ENCODE measurements at places on chromosomes 4 and X.

GRCh38 chr4:163200727-163201349 lies 34.1 kb upstream of the NAF1 start:
- DNase-seq: no peak

- DNase-seq: peak; percentile 64
Measured at GRCh38 chrX:53088136-53088974, 5.6 kb upstream of the KANTR start.

GRCh38 chr4:15002659-15003400 lies 549 bp downstream of the CPEB2 start:
- peak; percentile 62 for DNase-seq

DNA sequence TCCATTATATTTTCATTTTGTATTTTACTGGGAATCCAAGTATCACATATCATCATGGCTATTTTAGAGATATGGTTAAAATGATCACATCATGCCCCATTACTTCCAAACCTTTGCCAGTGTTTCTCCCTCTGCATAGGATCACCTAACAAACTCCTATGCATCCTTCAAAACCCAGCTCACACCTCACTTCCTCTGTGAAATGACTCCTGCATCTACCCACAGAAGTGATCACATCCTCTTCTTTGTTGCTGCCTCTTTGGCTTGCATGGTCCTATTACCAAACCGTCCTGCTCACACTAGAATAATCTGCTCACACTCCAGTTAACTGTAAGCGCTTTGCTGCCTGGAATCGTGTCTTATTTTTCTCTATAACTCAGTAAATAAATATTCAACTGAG lies 74.7 kb upstream of the C4orf50 start:
- no peak for DNase-seq

DNA sequence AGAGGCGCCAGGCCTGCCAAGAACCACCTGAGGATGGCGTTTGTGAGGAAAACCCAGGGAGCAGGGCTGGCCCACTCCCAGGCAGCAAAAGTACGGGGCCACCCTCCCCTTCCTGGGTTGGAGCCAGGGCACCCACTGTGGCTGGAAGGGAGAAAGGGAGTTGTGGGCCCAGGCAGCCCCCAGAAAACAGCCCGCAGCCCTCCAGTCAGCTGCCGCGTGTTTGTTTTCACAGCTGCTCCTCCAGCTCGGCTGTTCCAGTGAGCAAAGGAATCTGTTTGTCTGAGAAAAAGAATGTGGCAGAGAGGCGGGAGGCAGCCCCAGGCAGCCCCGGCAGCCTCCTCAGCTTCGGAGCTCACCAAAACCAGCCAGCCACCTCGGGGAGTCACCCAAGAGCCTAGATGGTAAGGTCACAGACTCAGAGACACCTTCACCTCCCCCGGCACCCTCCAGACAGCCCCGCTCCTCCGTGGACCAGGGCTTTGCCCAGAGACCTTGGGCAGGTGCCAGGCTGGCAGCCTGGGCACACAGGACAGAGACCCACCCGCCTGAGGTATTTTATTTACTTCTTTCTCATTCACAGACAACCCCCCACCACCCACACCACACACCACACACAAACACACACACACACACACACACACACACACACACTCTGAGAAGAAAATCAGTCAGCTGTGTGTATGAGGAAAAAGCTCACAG lies 338.1 kb downstream of the BCOR start:
- no peak for DNase-seq

GRCh38 chrX:71017396-71017939 lies 50.7 kb downstream of the SNX12 start:
- no peak for DNase-seq

GRCh38 chrX:38661561-38661960 lies 100.2 kb downstream of the TSPAN7 start:
- no peak for DNase-seq

DNA sequence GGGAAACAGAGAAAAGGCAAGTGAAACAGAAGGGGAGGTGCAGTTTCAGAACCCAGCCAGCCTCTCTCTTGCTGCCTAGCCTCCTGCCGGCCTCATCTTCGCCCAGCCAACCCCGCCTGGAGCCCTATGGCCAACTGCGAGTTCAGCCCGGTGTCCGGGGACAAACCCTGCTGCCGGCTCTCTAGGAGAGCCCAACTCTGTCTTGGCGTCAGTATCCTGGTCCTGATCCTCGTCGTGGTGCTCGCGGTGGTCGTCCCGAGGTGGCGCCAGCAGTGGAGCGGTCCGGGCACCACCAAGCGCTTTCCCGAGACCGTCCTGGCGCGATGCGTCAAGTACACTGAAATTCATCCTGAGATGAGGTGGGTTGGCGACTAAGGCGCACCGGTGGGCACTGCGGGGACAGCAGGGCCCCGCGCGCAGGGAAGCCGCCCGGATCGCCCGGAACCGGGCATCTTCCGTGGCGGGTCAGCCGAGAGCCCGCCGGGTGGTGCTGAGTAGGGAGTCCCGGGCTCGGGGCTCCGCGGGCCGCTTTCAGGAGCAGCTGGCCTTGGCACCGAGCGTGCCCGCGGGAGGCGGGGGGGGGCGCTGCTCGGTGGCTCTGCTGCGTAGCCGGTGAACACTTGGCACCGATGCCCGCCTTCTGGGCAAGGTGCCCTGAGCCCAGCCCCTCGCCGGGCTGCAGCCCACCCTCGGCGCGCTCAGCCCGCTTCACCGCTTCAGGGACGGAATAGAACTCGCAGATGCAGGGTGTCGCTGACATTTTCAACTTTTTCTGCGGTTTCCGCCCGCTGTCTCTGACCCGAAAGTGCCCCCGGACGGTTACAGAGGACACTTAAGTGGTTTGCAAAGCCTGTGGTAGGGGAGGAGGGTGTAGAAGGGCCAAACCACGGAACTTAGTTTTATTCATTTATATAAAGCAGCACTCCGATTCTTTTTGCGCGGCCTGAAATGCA lies at the start of gene CD38:
Gene CD38 (plus strand): TSS at position 40 of the 953 bp plus-strand sequence. CDS start 87 bp downstream, at position 127.
- DNase-seq: peak; percentile 32

- DNase-seq: no peak
Measured at GRCh38 chr4:118797558-118798142, 38.3 kb downstream of the SEC24D start.

- DNase-seq: no peak
Measured at GRCh38 chr4:152459326-152459725, 76.6 kb downstream of the FBXW7 start.

- DNase-seq: no peak
Measured at GRCh38 chr4:124953061-124953460, 240.5 kb upstream of the ANKRD50 start.

DNA sequence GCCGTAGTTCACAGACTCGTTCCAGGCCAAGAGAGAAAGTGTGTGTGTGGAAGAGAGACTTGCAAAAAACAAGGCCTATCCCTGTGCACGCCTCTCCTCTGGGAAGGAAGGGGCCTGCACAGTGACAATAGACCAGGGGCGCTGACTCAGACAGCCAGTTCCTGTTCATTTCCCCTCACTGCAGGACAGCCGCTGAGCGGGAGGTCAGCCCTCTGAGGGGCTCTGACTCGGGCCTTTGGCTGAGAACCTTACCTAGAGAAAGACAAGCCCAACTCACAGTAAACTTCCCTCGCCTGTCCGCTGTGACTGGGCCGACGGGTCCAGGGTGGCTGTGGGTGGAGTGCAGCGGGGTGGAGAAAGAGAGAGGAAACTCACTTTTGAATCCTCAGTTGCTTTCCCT lies 52.1 kb downstream of the RTL5 start:
- no peak for DNase-seq

GRCh38 chr4:179750374-179750773 lies 2308.1 kb upstream of the AGA start:
- no peak for DNase-seq

- no peak for DNase-seq
Measured at GRCh38 chr4:5956285-5957021, 61.8 kb downstream of the C4orf50 start.

DNA sequence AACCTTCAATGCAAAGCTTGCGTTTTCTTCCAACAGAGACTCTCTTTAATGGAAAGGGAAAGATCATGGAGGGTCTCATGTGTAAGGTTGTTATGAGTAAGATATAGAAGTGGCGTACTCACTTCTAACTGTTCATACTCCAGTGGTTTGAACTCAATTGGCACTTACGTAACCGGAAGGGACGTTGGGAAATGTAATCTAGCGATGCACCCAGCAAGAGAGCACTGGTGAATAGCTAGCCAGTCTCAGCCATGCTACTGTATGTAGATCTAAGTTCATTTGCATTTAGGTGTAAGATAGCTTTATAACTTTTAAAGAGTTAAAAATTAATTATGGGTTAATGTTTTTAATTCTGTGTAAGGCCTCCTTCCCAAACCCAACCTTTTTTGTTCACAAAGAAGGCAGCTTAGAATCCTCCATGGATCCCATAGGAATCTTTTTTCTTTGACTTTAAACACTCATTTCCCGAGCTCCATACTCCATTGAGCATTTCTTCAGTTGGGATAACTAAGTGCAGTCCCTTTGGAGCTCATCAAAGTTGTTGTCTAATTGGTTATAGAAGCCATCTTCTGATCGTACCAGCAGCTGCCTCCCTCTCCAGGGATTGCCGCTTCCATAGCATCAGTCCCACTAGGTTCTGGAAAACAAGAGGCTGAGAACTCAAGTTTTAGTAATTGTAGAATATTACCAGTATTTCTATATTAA lies 191.1 kb downstream of the RAPGEF2 start:
- DNase-seq: no peak

- DNase-seq: no peak
Measured at GRCh38 chr4:55181010-55182005, 55.9 kb upstream of the KDR start.

DNA sequence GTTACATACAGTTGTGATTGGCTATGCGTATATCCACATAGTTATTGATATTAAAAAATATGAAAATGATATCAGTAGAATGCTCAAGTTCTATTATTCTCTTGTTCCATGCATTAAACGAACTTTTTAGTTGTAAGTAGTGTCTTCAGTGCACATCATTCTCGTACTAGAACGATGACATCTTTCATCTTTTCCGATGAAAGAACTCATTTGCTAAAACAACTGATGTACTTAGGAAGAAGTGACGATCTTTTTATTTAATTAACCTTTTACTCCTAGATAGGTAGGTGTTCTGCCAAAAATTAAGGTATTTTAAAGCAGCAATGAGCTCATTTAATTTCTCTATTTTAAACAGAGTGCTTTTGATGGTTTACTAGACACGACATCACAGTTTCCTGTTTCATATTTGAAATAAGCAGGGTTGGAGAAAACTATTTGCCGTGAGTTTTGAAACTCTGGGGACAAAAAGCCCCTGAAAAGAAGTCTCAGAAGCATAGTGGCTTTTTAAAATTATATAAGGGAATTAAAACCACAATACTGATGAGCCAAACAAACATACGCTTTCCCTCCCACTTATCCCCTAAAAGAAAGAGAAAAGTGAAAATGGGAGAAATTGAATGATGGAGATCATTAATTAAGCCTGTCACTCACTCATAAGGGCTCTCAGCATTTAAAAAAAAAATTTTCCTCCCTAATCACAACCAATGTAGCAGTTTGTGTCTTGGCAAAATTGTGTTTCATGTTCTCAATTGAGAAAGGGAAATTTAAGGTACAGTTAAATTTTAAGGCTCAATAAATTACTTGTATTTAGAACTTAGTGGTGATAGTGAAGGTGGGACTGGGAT lies 25.6 kb downstream of the SPRY1 start:
- DNase-seq: no peak

DNA sequence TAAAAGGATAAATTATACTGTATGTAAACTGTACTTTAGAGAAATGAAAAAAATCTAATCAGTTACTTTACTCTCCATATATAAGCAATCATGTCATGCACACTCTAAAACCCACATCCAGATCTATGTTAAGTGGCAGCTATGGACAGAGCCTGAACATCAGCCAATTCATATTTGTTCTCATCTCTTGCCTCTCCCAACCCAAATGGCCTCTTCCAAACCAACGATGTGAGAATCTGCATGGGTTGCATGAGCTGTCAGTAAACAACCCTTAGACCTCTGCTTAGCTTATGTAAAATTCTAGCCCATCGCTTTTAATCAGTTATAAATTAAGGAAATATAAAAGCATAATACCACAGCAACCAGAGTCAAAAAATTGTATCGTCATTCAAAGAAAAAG lies 288.7 kb upstream of the INTU start:
- DNase-seq: no peak

Data from stimulated activated CD4-positive, alpha-beta T cell treated with anti-CD3 and anti-CD28 coated beads, Interleukin-1b, Interleukin-23, amount 100 ng/mL, for 4 hours (primary cell).